SK-N-MC (cell line): ENCODE measurements at places on chromosomes 2 and 18.

DNA sequence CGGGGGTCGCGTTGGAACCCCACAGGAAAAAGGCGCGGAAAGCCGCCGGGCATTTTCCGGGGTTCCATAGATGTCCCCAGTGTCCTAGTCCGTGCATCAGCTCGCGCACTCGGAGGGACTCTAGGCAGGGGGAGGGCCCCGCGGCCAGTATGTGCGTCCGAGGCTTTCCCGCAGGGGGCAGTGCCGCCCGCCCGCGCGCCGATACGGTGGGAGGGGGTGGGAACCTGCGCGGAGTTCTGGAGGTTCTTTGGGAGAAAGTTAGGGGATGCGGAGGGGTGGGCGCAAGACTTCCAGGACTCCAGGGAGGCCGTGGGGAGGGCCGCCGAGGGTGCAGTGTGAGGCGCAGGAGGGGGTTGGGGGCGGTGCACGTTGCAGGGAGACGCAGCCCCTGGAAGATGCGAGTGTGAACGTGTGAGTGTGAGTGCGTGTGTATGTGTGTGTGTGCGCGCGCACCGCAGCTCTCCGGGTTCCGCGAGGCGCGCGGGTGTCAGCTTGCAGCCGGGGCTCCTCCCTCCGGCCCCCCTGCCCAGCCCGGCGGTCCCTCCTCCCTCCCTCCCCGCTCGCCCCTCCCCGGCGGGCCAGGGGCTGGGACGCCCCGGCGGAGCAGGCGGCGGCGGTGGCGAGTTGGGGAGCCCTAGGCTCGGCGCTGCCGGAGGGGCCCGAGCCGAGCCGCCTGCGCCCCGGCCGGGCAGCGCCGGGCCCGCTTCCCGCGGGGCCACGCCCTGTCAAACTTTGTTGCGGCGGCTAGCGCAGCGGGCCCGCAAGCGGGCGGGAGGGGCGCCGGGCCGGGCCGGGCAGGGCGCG lies at the start of gene TCF7L1:
Gene TCF7L1, plus strand, starts transcription at position 559 of the 804 bp plus-strand sequence. CDS start 293 bp downstream, outside the sequence.
- no peak for DNase-seq

GRCh38 chr18:13562494-13563029 lies 163.8 kb downstream of the FAM210A start:
- no peak for DNase-seq

GRCh38 chr2:55093381-55093780 lies 43.1 kb upstream of the RTN4 start:
- DNase-seq = no peak

DNA sequence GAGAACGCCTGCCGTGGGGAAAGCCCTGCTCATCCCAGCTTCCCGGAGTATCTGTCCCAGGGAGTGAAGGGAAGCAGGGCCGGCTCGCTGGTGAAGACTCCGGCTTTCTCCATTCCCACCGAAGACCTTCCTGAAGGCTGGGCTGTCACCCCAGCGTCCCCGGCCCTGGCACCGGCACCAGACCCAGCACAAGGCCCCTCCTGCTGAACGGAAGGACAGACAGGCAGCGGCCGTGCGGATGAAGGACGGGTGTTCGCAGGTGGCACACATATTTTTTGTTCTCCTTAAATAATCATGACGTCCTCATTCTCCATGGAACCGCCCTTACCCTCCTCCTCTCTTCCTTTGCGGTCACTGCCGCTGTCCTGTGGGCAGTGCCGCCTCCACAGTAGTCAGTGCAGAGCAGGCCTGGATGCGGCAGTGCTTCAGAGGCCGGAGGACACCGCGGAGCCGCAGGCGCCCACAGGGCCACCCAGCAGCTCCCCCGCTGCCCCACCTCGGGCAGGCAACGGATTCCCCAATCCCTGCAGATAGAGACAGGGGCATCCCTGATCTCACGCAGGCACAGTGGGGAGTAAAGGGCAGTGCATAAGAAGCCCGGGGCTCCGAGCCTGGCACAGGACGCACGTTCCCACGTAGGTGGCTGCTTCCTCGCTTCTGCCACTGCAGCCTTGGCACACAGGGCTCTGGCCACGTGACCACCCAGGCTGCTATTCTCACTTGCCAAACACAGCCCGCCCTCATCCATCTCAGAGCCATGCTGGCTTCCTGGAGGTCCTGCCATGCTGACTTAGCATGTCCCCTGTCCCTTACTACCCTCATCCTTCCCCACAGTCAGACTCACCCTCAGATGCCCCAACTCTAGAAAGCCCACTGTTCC lies 229.7 kb downstream of the EIPR1 start:
- DNase-seq = no peak

- DNase-seq = no peak
These were observed 65.3 kb downstream of the WDR75 start for GRCh38 chr2:189506514-189506976.

GRCh38 chr2:142755191-142755590 lies 122.3 kb upstream of the KYNU start:
- DNase-seq = no peak

DNA sequence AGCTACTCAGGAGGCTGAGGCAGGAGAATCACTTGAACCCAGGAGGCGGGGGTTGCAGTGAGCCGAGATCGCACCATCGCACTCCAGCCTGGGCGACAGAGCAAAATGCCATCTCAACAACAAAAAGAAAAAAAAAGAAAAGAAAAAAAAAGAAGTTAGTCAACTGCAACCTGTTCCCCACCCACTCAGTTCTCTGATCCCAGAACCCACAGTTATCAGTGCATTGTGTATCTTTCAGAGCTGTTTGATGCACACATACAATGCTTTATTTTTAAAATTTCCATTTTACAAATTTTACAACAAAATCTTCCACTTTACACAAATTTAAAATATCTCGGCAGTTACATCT lies 14.0 kb downstream of the RNU2-63P start:
- no peak for DNase-seq
